ENCODE measurements at places on chromosomes 16 and 17.

DNA sequence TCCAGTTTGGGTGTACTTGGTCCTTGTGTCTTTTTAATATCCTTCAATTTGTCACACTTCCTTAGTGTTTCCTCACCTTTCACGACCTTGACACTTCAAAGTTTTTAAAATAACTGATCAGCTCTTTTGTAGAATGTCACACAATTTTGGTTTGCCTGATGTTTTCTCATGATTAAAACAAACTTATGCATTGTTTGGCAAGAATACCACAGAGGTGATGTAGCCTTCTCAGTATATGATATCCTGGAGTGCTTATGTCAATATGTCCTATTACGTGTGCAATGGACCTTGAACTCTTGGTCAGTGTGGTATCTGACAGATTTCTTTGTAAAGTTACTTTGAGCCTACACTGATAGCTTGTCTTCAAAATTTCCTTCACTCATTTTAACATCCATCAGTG is 297.4 kb downstream of the CNTNAP4 start:
- DNase-seq: no peak

DNA sequence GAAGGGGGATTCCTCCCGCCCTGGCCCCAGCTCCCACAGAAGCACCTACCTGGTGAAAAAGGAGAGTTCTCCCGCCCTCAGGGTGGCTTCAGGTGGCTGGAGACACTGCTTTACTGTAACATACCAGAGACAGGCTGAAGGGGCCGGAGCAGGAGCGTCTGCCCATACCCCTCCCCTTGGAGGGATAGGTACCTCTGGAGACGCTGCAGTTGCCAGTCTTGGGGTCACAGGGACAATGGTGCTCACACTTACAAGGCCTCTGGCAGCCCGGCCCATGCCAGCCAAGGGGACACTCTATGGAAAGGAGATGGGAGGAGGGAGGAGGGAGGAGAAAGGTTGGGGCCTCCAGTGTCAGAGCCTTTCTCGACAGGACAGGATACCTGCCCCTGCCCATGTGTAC is 6.6 kb downstream of the NAGPA start:
- DNase-seq: no peak

- no peak for DNase-seq
These were observed 328.1 kb downstream of the C16orf95 start for GRCh38 chr16:86988920-86989696.

GRCh38 chr16:81180578-81180977 is 57.9 kb upstream of the BCO1 start:
- DNase-seq: no peak

DNA sequence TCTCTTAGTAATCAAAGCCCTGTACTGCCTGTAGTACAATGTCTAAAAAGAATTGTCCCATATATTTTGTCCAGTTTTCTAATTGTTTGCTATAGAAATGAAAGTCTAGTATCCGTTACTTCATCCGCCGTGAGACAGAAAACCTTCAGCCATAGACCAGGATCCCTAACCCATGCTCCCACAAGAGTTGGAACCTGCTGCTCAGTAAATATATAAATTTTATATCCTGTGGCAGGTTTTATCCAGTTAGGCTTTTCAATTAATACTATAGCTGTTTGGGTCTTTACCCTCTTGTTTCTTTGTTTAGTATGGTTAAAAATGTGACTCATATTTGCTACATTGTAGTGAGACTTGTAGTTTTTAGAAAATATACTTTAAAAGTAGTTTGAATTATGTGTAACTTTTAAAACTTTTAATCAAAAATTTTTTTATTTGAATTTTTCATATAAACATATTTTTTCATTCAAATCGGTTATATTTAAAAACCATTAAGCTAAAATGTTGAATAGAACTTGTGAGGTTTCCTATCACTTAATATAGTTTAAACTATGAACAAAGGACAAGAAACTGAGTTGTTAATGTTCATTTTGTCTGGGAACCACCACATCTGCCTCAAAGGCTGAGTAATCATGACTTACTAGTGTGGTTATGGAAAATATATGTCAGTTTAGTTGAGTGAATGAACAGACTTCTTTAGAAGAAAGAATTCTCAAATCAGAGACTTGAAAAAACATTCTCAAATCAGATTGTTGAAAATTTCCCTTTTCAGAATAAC is 54.8 kb downstream of the VMP1 start:
- no peak for DNase-seq

DNA sequence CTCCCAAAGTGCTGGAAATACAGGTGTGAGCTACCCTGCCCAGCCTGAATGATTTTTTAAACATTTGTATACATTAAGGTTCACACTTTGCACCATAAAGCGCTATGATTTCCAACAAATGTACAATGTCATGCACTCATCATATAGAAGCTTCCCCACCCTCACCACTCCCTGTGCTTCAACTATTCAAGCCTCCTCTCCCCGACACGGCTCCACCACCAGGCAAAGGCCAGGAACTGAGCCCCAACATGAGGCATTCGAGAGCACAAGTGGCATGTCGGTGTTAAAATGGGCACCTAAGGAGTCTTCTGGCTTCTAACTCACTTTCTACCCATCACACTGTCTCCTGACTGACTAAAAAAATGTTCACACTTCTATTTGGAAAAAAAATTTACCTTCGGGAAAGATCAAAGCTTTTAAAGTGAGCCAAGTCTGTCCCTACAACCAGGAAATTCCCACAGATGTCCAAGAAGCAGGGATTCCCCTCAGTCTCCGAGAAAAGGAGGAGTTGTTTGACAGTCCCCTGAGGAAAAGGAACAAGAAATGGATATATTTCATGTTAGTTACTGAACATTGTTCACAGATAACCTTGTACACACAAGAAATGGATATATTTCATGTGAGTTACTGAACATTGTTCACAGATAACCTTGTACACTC is 37.7 kb downstream of the TMEM204 start:
- DNase-seq: no peak

DNA sequence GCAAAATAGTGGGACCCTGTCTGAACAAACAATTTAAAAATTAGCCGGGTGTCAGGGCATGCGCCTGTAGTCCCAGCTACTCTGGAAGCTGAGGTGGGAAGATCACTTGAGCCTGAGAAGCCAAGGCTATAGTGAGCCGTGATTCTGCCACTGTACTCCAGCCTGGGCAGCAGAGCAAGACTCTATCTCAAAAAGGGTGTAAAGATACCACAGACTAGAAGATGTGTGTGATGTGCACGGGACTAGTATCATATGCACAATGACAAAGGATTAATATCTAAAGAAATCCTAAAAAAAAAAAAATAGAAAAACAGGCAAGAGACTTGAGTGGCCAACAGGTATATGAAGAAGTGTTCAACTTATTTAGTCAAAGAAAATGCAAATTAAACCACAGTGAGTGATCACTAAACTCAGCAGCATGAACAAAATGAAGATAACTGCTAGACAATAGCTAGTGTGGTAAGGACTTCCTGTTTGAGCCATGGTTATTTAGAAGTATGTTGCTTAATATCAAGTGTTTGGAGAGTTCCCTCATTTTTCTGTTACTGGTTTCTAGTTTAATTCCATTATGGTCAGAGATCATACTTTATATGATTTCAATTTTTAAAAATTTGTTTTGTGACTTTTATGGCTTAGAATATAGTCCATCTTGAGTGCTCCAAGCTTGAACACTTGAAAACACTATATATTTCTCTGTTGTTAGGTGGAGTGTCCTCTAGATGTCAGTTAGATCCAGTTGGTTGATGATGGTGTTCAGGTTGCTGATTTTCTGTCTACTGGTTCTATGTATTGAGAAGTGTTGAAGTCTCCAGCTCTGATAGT is 14.7 kb upstream of the SLX4 start:
- peak; percentile 34 for DNase-seq

GRCh38 chr17:17560167-17560566 is 31.3 kb downstream of the PEMT start:
- no peak for DNase-seq

DNA sequence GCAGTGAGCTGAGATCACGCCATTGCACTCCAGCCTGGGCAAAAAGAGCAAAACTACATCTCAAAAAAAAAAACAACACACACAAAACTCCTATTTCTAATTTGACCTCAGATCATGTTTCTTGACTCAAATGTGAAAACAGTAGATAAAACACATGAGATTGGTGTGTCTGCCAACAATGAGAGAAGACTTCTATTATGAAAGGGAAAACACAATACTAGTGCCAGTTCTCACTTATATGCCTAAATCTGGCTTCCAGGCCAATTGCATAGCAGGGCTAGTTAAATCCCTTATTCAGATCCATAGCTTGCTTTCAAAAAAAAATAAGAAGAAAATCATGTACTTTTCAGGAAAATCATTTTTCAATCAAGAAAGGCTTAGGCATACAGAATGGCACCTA is 39.4 kb downstream of the AP1G1 start:
- DNase-seq: no peak

- no peak for DNase-seq
These were observed 49.9 kb downstream of the NLRC5 start for GRCh38 chr16:57039148-57039812.

DNA sequence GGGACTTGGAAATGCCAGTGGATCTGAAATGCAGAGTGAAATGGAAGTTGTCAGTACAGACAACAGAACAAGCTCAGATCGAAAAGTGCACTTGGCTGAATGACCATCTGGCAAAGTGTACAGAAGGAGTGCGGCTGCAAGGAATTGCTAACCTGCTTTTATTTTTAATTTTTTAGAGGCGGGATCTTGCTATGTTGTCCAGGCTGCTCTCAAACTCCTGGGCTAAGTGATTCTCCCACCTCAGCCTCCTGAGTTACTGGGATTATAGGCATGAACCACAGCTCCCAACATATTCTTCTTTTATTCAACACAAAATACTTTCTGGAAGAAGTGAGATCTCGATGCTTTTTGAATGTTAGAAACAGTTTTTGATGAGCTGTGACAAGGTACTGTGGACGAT is 3.6 kb downstream of the LRRC59 start:
- no peak for DNase-seq

- no peak for DNase-seq
These were observed 1525.8 kb upstream of the GOT2 start for GRCh38 chr16:60259956-60260355.

DNA sequence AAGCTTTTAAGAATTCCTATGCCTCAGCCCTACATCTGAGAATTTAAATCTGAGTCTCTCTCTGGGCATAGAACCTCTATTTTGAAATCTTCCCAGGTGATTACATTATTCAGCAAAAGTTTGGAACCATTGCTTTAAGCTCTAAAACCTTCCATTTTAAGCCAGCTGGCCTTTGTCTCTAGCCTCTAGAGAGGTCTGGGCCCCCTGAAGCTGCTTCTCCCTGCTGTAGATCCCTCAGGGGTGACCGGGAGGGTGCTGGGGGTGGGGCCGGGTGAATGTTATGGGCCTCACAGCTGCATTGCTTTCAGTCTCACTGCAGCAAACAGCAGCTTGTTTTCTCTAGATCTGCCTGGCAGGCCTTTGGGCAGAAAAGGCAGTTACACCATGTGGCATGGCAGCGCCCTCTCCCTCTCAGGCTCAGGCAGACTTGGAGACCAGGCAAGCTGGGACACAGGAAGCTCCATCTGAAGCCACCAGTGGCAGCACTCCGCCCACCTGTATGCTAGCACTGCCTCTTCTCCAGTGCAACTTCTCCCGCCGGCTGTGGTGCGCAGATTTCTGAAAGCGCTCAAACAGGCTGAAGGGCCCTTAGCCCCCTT is 66.3 kb downstream of the MPRIP start:
- DNase-seq: peak; percentile 54

DNA sequence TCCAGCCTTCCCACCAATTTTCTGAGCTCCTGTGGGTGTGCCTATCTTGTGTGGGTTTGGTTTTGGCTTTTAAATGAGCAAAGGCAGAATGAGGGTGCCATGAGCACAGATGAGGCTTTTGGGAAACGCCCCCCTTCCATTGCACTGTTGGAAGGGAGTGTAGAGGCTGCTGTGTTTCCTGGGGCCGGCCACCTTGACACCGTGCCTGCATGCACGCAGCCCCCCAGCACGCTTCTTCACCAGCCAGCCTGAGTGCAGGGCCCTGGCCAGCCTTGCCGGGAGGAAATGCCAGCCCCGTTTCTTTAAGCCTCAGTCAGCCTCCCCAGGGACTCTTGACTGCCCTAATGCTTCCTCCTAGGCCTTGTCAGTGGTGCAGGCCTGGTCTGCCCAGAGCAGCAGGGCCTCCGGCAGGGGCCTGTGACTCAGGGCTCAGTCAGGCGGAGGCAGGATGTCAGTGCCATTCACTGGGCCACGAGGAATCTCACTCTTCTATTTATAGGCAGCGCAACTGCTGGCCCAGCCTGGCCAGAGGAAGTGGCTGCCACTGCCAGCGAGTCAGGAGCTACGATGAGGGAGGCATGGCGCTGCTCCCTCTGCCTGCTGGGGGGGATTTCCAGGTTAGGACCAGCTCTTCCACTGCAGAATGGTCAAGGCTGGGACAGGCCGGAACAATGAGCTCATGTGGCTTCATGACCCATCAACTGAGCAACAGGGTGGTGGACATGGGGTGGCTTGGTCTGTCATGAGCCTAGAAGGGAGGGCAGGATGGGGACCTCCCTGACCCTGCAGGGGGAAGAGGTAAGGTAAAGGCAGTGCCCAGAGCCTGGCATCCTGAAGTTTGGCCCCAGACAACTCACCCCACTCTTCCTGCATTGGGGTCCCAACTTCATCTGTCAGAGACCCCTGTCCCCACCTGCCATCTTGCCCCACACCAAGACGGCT is 205.2 kb downstream of the RAB11FIP4 start:
- peak; percentile 76 for DNase-seq

- no peak for DNase-seq
These were observed 45.4 kb upstream of the ARL4D start for GRCh38 chr17:43353393-43353792.

DNA sequence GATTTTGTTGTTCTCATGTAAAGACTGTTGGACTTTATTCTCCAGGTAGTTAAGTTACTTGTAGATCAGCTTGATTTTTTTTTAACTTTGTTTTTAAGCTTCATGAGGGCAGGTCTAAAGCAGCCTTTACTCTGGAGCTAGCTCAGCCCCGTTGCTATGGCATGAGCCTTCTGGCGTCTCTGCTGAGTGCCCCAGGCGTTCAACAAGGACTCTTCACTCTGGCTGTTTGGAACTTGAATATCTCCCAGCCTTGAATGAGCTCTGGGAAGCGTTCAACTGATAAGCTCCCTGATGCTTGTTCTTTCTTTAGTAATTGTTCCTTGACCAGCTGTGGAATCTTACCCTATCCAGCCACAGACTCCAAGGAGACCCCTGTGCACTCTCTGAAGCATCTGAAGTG is 82.3 kb downstream of the GNAO1 start:
- DNase-seq: no peak

DNA sequence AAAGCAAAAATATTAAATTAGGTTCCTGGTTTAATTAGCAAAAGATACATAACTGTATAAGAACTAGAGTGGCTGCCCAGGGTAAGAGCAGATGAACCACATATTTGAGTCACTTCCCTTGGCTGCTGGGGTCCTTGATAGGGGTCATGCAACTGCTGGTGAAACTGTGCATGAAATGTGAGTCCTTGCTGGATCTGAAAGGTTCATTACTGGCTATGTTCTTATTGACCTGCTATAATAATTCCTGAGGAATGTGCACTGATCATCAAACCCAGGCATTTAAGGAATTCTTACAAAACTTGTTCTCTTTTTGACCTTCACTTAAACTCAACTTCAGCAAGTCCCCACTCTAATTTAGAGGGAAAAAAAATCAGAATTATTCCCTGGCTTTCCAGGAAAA is 183.4 kb downstream of the ZNF18 start:
- no peak for DNase-seq

- no peak for DNase-seq
These were observed 4.0 kb upstream of the APOH start for GRCh38 chr17:66233023-66233753.

- peak; percentile 41 for DNase-seq
These were observed 490 bp downstream of the GID4 start for GRCh38 chr17:18039535-18040260.

GRCh38 chr17:81715872-81716673 is 4.0 kb downstream of the SLC25A10 start:
- DNase-seq: no peak

GRCh38 chr17:12959441-12959840 is 58.4 kb downstream of the ELAC2 start:
- DNase-seq: no peak
